PC-3 (cell line): ENCODE measurements at places on chromosomes 2 and 18. TPM values are rescaled to one million over a fixed set of nuclear protein-coding genes. Genes with fewer than 3 reads are reported as not detected.
A peak's percentile ranks its signal among the peaks of the same experiment; 100 is the strongest.

GRCh38 chr2:157809212-157809611 lies 66.9 kb downstream of the ACVR1 start:
- H3K36me3 ChIP-seq: no peaks in the 10 kb centered on the region
- no peaks in the 10 kb centered on the region for H3K4me1 ChIP-seq
- H3K27me3 ChIP-seq: no peaks in the 10 kb centered on the region
- no peak overlapping the region for H3K4me3 ChIP-seq
- DNase-seq: no peak

Gene ZEB2
- total RNA-seq: 0.69 and 1.1 TPM in 2 replicates

GRCh38 chr2:90209009-90209408 lies 1517.5 kb downstream of the RPIA start:
- no peak overlapping the region for H3K27ac ChIP-seq
- H3K36me3 ChIP-seq: no peaks in the 10 kb centered on the region
- no peaks in the 10 kb centered on the region for H3K4me1 ChIP-seq
- no peaks in the 10 kb centered on the region for H3K27me3 ChIP-seq

Gene OR6B3
- not detected in 2 replicates for total RNA-seq

Gene TSGA10
- 3.6 and 8.9 TPM in 2 replicates for total RNA-seq

DNA sequence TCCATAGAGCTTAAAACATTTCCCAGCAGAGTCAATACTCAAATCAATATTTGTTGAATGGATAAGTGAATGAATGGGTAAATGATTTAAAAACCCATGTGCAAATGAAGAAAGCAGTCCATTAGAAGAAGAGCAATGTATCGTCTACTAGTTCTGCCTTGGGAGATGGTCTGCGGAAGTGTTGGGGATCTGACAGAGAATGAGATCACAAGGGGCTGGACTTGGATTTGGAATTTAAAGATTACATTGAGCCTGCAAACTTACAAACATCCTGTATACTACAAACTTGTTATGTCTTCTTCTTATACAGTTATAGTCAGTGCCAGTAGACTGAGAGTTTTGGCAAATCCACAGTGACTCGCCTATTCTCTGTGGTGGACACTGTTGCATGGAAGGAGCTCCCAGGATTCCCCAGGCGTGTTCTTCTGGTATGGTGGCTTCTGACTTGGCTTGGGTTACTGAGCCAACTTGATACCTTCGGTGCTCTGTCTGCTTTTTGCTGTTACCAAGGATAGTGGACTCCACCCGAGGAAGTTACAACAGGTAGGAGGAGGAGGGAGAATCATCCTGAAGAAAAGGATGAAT lies 163.3 kb upstream of the SERPINE2 start:
- no peak overlapping the region for H3K4me3 ChIP-seq
- no peaks in the 10 kb centered on the region for H3K36me3 ChIP-seq
- H3K27ac ChIP-seq: no peak overlapping the region

- peaks cover 56% of the 10 kb centered on the region for H3K4me1 ChIP-seq
- peak overlapping the region; percentile 97 for H3K27ac ChIP-seq
- H3K36me3 ChIP-seq: no peaks in the 10 kb centered on the region
- H3K4me3 ChIP-seq: no peak overlapping the region
- no peaks in the 10 kb centered on the region for H3K27me3 ChIP-seq
- DNase-seq: peak; percentile 81
Observed at GRCh38 chr2:67256892-67257291, 140.2 kb upstream of the ETAA1 start.

GRCh38 chr2:20641123-20641985 lies 9.5 kb downstream of the HS1BP3 start:
- no peak overlapping the region for H3K27ac ChIP-seq
- H3K4me3 ChIP-seq: no peak overlapping the region
- H3K36me3 ChIP-seq: no peaks in the 10 kb centered on the region
- peak; percentile 29 for DNase-seq

GRCh38 chr2:212223696-212224095 lies 314.9 kb downstream of the ERBB4 start:
- no peak overlapping the region for H3K27ac ChIP-seq
- no peaks in the 10 kb centered on the region for H3K27me3 ChIP-seq
- H3K4me3 ChIP-seq: no peak overlapping the region
- H3K36me3 ChIP-seq: no peaks in the 10 kb centered on the region
- DNase-seq: no peak
- H3K4me1 ChIP-seq: no peaks in the 10 kb centered on the region

DNA sequence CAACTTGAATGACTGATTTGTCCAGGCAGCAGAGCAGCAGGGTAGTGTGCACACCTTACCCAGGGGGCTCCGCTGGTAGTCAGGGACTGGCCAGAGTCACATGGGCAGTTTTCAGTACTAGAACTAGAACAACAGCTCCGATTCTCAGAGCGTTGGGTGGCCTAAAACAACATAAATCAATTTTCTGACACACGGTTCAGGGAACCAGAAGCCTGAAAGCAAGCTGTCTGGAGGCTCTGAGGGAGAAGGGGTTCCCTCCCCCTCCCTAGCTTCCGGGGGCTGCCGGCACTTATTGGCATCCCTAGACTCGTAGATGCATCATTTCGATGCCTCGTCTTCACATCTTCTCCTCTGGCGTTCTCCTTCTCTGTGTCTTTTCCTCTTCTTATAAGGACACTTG lies 13.4 kb upstream of the ITGB6 start:
- H3K36me3 ChIP-seq: no peaks in the 10 kb centered on the region; the same call in 1 of the 2 replicates
- peak overlapping the region; percentile 56; the same call in 1 of the 2 replicates for H3K27ac ChIP-seq
- peaks cover 56% of the 10 kb centered on the region for H3K4me1 ChIP-seq
- no peak for DNase-seq
- H3K4me3 ChIP-seq: no peak overlapping the region
- H3K27me3 ChIP-seq: no peaks in the 10 kb centered on the region

Gene BBS5
- total RNA-seq: 3.3 and 3.8 TPM in 2 replicates

Gene CFC1
- not detected in 2 replicates for total RNA-seq

Gene RAB17
- total RNA-seq: 28.9 and 52.2 TPM in 2 replicates

DNA sequence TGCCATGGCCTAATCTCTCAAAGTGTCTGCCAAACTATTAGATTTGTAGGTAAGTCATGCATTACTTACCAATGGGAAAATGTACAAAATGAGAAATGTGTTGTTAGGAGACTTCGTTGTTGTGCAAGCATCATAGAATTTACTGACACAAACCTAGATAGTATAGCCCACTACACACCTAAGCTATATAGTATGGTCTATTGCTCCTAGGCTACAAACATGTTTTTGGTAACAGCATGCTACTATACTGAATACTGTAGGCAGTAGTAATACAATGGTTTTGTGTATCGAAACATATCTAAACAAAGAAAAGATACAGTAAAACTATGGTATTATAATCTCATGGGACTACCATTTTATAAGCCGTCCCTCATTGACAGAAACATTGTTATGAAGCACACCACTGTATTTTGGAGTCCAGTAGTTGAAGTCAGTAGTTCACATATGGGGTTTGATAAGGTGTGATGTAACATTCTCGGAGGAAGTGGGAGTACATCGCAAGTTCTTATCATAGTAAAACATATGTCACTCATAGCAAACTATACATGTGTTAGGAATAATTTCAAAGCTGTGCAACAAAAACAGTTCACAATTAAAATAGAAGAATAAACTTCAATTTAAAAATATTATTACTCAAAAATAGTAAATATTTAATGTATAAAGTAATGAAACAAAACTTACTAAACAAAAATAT lies 12.0 kb upstream of the GTF2A1L start:
- H3K27me3 ChIP-seq: no peaks in the 10 kb centered on the region
- DNase-seq: no peak
- no peak overlapping the region for H3K4me3 ChIP-seq
- no peak overlapping the region for H3K27ac ChIP-seq
- H3K4me1 ChIP-seq: peaks cover 17% of the 10 kb centered on the region

Gene EGR4
- total RNA-seq: not detected in 2 replicates

DNA sequence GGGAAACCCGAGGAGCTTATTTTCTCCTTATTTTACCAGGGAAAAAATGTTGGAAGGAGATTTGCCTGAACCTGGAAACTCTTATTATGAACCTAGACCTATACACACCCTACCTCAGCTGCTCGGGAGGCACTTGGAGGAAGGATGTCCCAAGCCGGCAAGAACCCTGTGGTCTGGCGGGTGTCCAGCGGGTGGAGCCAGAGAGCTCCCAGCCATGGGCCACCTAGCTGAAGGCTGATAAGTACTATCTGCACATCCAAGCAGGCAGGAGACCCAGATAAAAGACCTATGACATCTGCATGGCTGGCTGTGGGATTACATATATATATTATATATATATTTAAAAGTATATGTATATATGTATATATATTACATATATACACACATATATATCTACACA lies 1.1 kb upstream of the SLC14A1 start:
- H3K36me3 ChIP-seq: no peaks in the 10 kb centered on the region
- H3K27ac ChIP-seq: no peak overlapping the region
- no peaks in the 10 kb centered on the region for H3K27me3 ChIP-seq
- no peak overlapping the region for H3K4me3 ChIP-seq
- DNase-seq: peak; percentile 64
- peaks cover 7% of the 10 kb centered on the region; the same call in 1 of the 2 replicates for H3K4me1 ChIP-seq

Gene PCARE
- not detected in 2 replicates for total RNA-seq

- no peak overlapping the region for H3K27ac ChIP-seq
- no peaks in the 10 kb centered on the region for H3K36me3 ChIP-seq
- H3K4me1 ChIP-seq: no peaks in the 10 kb centered on the region
- DNase-seq: no peak
- peaks cover 18% of the 10 kb centered on the region; the same call in 1 of the 2 replicates for H3K27me3 ChIP-seq
Observed at GRCh38 chr2:229563388-229563787, 151.0 kb downstream of the DNER start.

Gene AQP12A
- total RNA-seq: not detected in 2 replicates

DNA sequence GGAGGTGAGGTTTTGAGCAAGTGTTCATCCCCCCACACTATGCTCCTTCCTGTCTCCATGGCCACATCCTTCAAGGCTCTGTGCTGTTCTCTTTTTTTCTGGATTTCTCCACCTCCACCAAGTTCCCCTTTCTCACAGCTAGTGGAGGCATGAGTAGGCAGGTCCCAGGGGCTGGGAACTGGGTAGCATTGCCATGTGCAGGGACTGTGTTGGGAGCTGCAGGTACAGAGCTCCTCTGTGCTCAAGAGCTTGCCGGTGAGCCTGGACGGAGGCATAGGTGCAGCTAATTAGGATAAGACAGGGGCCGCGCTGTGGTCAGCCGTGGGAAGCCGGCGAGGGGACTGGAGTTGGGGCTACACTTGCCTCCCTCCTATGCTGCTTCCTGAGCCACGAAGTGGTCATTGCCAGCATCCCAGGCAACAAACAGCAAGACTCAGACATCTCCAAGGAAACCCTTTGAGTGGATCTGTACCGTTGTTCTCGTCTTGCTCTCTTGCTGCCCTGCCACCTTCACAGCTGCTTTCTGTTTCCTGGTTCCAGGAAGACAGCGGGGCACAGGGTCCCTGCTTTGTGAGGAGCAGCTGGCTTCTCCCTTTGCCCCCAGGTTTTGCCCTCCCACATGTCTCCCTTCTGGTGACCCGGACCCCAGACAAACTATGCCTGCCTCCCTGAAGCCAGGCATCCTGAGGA lies 36.9 kb downstream of the ATOH8 start:
- peaks cover 13% of the 10 kb centered on the region for H3K4me1 ChIP-seq
- H3K36me3 ChIP-seq: no peaks in the 10 kb centered on the region

DNA sequence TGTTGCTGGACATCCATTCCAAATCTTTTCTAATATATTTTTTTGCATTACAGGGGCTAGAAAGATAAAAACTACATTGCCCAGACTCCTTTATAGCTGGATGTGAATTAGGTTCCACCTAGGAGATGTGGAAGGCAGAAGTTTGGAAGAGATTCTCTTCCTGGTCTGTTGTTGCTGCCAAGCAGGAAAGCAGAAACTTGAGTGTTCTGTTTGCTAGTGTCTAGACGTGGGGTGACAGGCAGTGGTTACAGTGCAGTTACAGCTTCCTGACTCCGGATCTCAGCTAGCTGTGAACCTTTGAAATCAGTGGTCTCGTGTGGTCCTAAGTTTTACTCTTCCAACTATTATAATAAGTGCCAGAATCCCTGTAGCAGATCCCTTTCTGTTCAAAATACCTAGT lies 46.2 kb downstream of the COL4A4 start:
- no peaks in the 10 kb centered on the region for H3K4me1 ChIP-seq
- H3K4me3 ChIP-seq: no peak overlapping the region
- no peaks in the 10 kb centered on the region for H3K36me3 ChIP-seq
- no peak for DNase-seq

DNA sequence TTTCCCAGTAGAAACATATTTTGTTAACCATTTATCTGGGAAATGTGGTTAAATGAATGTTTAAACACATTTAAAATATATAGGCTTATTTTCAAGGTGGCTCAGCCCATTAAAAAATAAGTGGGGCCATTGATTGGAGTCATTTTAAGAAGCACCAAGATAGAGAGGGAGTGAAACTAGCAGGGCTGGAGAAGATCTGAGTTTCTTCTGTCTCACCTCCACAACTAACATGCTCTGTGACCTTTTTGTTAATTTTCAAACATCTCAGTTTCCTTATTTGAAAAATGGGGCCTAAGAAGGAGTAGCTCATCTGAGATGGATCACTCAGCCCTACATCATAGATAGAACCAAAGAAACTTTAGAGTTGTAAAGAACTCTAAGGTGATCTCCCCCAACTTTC lies 254.8 kb downstream of the KCNS3 start:
- no peak for DNase-seq
- H3K4me3 ChIP-seq: no peak overlapping the region
- H3K27me3 ChIP-seq: 0 out of 2 replicates have a peak, but pooled peaks cover 2% of the 10 kb centered on the region
- no peaks in the 10 kb centered on the region for H3K4me1 ChIP-seq
- H3K36me3 ChIP-seq: no peaks in the 10 kb centered on the region

Gene MPV17
- 41.8 and 59.2 TPM in 2 replicates for total RNA-seq

GRCh38 chr2:157336137-157337010 lies 10.8 kb upstream of the ERMN start:
- peak; percentile 67 for DNase-seq
- no peaks in the 10 kb centered on the region for H3K27me3 ChIP-seq
- H3K4me1 ChIP-seq: no peaks in the 10 kb centered on the region
- no peak overlapping the region for H3K27ac ChIP-seq
- H3K4me3 ChIP-seq: no peak overlapping the region
- no peaks in the 10 kb centered on the region for H3K36me3 ChIP-seq

Gene GALM
- 22.7 and 26.4 TPM in 2 replicates for total RNA-seq

GRCh38 chr2:174775571-174775980 lies 11.3 kb upstream of the CHRNA1 start:
- DNase-seq: peak; percentile 52
- H3K36me3 ChIP-seq: no peaks in the 10 kb centered on the region
- H3K4me3 ChIP-seq: no peak overlapping the region
- H3K27ac ChIP-seq: no peak overlapping the region
- H3K4me1 ChIP-seq: peaks cover 15% of the 10 kb centered on the region
- no peaks in the 10 kb centered on the region for H3K27me3 ChIP-seq

Gene GALNT3
- 40.9 and 44.8 TPM in 2 replicates for total RNA-seq

Gene GALR1
- not detected in 2 replicates for total RNA-seq

GRCh38 chr2:235847576-235847975 lies 320.6 kb downstream of the GBX2 start:
- H3K27ac ChIP-seq: no peak overlapping the region
- H3K27me3 ChIP-seq: no peaks in the 10 kb centered on the region
- no peaks in the 10 kb centered on the region for H3K4me1 ChIP-seq
- DNase-seq: no peak

DNA sequence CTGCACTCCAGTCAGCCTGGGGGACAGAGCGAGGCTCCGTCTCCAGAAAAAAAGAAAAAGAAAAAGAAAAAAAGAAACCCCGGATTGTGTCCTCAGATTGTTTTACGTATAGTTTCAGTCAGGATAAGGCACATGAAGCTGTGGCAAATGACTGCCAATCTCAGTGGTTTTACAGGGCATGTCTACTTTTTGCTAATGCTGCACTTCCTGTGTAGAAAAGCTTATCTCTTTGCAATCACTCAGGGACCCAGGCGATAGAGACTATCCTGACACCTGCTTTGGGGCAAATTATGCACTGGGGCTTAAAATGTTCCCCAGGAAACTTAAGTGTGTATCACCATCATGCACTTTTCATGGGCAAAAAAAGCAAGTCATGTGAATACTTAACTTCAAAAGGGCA lies 103.7 kb upstream of the MEIS1 start:
- H3K4me1 ChIP-seq: no peaks in the 10 kb centered on the region
- H3K4me3 ChIP-seq: no peak overlapping the region
- peaks cover 87% of the 10 kb centered on the region for H3K27me3 ChIP-seq
- H3K27ac ChIP-seq: no peak overlapping the region

Gene GPR35
- 2.4 and 5.2 TPM in 2 replicates for total RNA-seq

Gene PAX8
- total RNA-seq: 2.6 and 3.4 TPM in 2 replicates
